ENCODE measurements at places on chromosomes 1 and 21.

DNA sequence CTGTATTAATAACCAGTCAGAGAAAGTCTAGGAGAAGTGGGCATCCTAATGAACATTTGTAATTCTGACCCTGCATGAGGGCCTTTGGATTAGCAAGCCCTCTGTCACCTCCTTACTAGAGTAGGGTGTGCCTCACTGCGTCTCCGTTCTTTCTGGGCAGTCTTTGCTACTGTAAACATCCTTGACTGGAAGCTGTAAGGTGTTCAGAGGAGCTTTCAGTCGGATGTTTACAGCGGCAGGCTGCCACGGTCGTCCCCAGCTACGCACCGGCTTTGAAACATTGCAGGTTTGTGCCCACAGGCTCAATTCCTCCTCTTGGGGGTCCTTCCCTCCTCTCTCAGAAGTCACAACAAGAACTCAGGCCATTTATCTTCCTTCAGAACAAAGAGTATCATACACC lies 29.4 kb upstream of the KCNQ4 start:
- no peak for DNase-seq

GRCh38 chr1:229104654-229105053 lies 166.3 kb upstream of the RAB4A start:
- DNase-seq: no peak

DNA sequence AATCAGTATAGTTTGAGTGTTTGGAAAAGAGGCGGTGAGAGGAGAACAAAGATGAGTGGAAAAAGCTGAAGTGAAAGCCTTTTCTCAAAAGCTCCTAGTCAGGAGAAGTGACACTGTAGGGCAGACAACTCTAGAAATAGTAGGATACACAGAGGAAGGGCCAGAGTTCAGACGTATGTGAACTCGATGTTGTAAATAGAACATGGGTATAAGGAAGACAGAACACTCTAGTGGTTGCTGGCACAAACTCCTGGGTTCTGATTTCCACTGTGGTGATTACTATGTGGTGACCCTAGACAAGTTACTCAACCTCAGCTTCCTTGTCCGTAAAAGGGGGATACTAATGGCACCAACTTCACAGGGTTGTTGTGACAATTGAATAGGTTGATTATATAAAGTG lies 30.2 kb upstream of the MGST3 start:
- DNase-seq: no peak

DNA sequence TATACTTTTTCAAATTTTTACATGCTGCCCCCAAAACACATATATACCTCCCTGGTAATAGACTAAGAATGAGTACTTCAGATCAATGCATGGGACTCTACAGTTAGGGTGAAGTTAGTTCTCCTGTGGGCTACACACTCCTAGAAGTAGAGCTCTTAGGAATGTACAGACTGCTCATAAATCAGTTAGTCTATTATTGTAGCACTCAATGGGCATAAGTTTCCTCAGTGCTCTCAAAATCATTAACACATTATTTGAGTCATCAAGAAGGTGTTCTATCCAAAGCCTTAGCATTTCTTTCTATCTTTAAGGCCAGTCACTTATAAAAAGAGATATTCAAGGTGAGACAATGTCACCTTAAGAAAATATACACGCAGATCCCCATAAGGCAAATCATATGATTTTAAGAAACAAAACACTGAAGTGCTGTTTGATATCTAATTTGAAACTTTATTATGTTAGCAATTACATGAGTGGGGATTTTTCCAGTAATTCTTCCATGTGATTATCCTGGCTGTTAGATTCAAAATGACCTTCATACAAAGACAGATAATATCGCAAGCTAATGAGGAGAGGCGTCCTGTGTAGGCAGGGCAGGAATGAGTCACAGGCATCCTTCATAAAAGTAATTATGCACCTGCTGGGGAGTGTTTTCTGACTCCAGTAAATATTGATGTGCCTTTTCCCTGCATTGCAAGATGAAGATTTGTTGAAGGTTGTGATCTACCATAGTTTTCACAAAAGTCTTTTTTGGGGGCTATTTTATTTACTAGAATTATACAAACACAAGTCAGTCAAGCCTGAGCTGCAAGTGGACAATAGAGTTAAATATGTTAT lies 167.2 kb upstream of the ATP1B1 start:
- DNase-seq: no peak

- no peak for DNase-seq
These were observed 7.8 kb upstream of the PRXL2B start for GRCh38 chr1:2578758-2579118.

DNA sequence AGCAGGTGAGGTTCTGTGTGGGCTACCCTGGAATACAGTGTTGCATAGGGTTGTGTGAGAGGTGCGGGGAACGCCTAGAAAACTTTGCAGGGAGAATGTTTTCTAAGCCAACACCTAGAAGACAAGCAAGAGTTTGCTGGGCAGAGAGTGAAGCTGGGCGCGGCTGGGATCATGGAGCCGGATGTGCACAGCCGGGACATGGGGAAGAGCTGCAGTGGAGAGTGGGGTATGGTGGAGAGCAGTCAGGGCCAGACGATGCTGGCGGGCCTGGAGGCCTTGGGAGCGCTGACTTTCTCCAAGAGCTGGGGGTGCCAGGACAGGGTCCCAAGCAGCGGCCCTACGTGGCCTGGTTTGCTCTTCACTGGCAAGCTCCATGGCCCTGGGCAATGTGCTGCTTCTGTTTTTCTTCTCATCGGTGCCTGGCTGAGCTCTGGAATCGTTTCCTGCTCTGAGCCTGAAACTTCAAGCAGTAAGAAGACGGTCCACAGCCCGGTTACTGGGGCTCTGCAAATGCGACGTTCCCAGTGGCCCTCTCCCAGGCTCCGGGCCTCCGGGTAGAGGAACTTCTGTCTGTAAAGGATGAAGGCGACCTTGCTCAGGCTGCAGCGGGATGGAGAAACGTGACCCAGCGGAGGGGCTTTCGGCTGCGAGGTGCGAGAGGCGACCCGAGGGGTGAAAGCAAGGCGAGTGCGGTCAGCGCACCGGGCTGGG lies 51.9 kb upstream of the CD34 start:
- DNase-seq: no peak

DNA sequence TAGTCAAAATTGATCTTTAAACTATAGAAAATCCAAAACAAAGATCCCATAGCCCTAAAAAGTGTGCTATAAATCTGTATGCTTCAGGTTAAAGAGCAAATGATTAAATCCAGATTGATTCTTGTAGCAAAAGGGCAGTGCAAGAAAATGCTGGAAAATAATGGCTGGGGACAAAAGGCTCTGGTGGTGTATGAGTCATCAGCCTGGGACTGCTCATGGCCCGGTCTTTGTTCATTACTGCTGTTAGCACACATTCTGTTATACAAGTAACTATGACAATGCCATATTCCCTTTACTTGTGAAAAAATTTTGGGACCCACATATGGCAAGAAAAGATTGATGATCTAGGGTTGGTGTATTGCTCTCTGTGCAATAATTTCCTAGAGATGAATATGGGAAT lies 89.1 kb downstream of the RWDD3 start:
- no peak for DNase-seq

DNA sequence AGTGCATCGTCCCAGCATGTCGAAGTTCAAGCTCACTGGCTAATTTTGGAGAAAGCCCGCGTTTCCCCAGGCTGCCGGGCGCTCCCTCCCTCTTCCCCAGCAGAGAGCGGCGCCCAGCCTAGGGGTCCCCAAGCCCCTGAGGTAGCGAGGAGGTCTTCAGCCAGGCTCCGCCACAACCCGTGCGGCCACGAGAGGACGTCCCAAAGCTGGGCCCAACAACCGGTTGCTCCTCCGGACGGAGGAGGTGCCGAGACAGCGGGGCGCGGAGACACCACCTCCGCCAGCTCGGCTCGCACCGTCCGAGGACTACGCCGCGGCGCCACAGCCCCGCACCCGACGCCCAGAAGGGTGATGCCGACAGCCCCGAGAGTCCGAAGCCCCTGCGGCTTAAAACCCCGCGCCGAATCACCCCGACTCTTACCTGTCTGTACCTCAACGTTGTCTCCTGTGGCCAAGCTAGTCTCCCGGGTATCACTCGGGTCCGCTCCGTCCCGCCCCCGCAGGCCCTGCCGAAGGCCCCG lies at the start of gene DENND2C:
DENND2C (minus strand) TSS at position 488 of the 521 bp plus-strand sequence. CDS start 44,065 bp downstream, outside the sequence.
- peak; percentile 42 for DNase-seq

DNA sequence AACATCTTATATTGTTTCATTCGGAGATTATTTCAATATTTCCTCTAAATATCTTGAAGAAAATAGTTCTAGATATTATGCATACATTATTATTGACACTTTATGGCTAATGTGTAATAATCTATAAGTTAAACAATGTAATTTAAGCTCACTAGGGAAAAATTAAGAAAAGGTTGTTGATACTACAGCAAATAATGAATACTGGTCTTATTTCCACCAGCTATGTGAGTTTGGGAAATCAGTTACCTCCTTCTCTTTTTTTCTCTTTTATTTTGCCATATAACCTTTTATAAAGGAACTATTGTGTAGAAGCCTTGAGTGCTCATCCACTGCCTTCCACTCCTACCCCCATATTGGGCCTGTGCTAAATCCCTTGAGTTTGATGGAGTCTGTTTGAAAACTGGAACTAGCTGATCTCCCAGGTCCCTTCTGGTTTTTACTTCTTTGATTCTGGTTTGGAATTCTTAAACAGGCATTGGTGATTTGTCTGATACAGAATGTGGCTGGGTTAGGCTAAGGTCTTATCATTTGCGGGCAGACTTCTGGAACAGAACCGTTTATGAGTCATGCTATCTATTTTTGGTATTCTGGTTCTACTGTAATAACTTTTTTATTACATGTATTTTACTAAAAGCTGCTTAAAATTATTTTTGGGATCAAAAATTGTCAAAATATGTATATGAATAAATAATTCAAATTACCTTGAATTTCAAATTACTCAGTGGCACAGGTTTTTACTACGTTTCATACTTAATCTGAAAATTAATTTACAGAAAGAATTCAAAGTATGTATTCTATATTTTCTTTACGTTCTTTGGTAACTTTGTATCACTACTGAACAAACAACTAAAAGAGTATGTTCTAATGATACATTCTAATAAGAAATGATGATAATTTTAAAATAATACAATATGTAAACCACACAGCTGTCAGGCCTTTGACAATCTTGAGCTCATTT lies 5.0 kb upstream of the CDC14A start:
- no peak for DNase-seq

- no peak for DNase-seq
These were observed 28.9 kb upstream of the RBM15 start for GRCh38 chr1:110310300-110310699.

DNA sequence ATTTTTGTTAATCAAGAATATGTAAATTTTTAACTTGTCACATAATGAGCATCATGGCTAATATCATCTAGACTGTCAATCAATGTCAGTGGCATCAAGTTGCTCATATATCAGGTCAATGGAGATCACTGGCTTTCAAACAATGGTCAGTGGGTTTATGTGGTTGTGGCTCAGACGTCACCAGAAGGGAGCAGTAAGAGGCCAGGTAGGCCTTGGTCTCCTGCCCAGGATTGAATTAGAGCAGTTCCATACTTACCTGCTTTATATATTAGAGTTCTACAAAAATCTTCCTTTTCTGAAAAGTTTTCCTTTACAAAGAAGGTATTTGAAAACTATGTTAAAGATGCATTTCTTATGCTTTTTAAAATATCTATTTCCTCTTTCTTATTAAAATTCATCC lies 206.3 kb upstream of the B3GALT2 start:
- DNase-seq: no peak

GRCh38 chr21:46639489-46640386 lies 4.3 kb downstream of the PRMT2 start:
- DNase-seq: no peak

DNA sequence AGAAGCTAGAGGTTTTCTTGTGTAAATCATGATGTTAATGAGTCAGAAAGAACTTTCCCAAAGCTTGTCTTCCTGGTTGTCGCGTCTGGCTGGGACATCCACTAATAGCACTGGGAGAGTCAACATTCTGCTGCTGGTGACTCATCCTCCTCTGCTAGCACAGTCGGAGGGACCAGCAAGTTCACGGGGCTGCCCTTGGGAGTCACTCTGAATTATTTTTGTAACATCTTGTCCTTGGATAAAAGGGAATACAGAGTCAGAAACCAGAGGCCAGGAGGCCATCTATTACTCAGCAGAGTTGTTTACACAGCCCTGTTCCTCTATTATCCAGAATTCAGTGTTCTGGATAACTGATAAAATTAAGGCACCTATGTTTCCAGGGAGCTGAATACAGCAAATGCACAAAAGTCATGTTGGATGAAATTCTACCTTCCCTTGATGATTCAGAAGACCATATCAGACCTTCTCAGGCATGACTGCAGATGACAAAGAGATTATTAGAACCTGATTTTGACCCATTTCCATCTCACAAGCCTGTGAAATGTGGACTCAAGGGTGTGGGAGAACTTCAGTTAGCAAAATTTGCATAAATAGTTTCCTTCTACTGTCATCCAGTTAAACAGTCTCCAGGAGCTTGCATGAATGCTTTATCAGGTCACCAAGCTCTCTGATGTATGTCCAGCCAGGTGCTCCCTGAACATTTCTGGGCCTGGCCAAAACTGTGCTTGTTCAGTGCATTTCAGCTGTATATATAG lies 68.1 kb downstream of the JAK1 start:
- DNase-seq: no peak

DNA sequence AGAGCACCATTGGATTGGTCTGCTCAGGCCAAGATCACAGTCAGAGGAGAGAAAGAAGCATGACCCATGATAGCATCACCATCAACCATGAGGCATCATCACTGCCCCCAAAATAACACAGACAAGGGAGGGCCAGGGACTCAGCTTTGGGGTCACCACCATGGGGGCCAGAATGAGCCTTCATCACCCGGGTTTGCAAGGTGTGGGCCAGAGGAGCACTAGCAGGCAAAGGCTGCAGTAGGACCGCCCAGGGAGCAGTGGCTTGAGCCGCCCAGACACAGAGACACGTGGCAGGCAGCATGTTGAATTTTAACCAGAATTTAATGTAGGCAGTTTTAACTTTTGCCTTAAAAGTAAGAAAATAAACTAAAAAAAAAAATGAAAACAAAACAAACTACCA lies 53.7 kb upstream of the TMPRSS2 start:
- DNase-seq: no peak

DNA sequence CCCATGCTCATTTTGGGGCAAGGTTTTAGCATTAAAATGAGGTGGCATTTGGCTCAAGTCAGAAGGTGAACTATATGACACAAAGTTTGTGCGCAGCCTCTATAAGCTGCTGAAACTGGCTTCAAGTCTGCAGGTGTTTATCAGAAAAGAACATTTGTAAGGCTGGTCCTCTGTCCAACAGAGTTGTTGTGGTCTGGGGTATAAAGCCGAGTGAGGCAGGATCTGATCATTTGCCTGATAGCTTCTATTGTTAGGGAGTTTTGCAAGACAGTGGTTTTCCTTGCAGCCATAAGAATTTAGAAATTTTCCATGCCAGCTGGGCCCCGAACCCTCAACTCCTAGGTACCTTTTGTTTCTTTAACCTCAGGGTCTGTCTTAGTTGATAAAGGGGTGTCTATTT lies 130.8 kb downstream of the PGBD5 start:
- no peak for DNase-seq

GRCh38 chr1:181124291-181124751 lies 35.8 kb downstream of the IER5 start:
- no peak for DNase-seq

DNA sequence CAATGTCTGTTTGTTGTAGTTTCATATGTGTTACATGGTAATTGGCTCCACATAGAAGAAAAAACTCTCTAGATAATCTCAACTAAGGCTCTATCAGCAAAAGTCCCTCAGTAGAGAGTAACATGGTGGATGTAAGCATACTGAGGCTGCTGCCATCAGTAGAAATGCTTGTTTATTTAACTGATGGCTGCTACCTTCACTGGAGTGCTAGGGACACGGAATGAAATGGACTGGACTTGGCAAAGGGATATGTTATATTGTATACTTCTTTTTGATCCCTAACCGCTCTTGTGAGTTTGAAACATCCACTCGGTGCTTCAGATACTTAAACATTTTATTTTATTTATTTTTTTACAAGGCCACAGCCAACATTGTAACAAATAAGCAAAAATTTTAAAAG lies 143.0 kb downstream of the ZNF281 start:
- no peak for DNase-seq

Data from progenitor cell of endocrine pancreas (in vitro differentiated cells).